ENCODE measurements at places on chromosomes 5 and 9.
A peak's percentile ranks its signal among the peaks of the same experiment; 100 is the strongest.

GRCh38 chr9:9173264-9173663 is 1373.7 kb upstream of the DMAC1 start:
- no peak for DNase-seq

- DNase-seq = no peak
Observed at GRCh38 chr9:82247318-82247717, 258.7 kb downstream of the SPATA31D1 start.

- DNase-seq = peak; percentile 80
Observed at GRCh38 chr9:133133681-133134387, 12.8 kb upstream of the RALGDS start.

DNA sequence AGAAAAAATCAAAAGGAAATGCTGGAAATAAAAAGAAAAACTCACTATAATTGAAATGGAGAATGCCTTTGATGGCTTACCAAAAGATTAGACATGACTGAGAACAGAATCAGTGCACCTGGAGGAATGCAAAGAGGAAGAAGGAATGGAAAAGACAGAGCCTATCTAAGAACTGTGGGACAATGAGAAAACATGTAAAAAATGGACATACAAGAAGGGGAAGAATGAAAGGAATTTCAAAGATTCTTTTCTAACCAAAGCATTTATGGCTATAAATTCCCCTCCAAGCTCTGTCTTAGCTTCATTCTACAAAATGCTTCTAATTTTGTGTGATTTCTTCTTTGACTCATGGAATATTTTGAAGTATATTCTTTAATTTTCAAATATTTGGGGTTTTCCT is 47.5 kb upstream of the CLK4 start:
- DNase-seq = peak; percentile 13

DNA sequence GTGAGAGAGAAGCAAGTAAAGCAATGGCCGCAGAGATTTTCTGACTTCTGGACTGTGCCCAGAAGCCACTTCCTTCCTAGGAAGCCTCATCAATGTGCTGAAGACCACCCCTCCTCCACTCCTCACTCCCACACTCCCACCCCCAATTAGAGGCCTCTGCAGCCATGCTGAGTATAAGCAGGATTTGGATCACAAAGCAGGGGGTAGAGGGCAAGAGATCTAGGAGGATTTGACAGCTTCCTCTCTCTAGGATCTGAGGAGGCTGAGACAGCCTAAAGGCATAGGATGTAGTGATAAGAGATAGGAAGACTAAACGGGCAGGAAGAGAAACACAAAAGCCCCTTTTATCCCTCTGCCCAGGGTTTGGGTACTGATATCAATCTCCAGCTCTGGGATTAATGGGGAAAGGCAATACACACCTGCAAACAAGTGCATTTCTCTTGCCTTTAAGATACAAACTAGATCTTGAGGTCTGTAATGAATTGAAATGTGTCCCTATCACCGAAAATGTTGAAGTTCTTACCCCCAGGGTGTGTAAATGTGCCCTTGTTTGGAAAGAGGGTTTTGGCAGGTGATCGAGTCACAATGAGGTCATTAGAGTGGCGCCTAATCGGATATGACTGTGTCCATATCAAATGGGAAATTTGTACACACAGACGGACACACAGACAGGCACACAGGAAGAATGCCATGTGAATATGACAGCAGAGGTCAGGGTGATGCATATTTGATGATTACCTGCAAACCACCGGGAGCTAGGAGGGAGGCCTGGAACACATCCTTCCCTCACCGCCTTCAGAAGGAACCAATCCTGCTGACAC is 28.5 kb downstream of the KCNV2 start:
- no peak for DNase-seq

GRCh38 chr9:18007621-18008020 is 428.8 kb downstream of the SH3GL2 start:
- no peak for DNase-seq

- DNase-seq = no peak
Observed at GRCh38 chr5:61587125-61587524, 255.1 kb downstream of the ZSWIM6 start.

DNA sequence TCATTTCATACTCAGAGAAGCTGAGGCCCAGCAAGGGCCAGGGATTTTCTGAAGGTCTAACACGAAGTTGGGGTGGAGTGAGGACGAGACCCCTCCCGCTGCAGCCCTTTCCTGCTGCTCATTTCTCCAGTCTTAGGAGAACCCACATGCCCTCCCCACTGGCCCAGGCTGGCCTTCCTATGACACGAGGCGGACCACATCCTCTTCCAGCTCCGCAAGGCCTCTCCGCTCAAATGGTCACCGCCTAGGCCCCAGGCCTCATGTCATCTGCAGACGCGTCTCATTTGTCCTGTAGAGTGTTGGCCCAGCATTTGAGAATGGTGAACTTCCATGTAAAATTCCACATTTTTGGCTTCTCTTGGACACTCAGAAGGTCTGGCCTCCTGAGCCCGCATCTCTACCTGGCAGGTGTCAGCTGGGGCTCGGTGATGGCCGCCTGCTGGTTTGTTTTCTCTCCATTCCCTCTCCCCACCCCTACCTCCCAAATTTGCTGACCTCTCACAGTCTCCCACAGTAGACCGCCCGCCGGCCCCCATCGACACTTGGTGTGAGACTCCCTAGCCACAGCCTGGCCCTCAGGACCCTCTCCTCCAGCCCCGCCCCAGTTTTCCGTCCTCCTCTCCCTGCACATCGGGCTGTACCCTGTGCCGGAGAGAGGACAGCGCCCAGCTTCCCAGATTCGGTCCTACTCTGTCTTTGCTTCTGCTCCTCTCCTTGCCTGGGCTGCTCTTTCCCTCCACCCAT is 51.7 kb downstream of the ERGIC1 start:
- DNase-seq = no peak

DNA sequence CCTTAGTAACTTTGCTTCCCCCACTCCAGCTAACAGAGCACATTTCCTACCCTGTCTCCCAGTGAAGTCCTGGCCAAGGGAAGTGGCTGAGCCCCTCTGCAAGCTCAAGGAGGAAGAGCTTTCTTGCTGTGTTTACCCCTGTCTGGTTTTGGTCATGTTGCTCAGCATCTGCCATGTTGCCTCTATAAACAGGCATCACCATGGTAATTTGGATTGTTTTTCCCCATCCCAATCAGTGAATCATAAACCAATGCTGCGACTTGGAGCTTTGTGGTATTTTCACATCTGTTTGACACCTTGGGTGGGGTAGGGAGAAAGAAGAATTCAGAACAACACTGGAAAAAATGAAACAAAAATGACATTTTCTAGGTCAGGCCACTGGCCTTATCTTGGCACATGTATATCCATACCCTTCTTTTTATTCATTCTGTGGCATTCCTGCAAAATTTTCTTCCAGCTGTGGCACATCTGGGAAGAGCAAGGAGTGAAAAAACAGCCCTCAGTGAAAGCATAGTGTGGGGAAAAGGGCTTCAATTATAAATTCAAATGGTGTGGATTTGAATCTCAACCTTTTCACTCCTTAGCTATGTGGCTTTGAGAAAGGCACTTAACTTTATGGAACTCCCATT is 42.5 kb downstream of the SLIT3 start:
- peak; percentile 87 for DNase-seq

- no peak for DNase-seq
Observed at GRCh38 chr9:78707080-78707479, 410.2 kb downstream of the PSAT1 start.

- DNase-seq = no peak
Observed at GRCh38 chr5:147466360-147466980, 43.4 kb downstream of the DPYSL3 start.

- peak; percentile 73 for DNase-seq
Observed at GRCh38 chr9:112112519-112112918, 62.6 kb downstream of the SUSD1 start.

DNA sequence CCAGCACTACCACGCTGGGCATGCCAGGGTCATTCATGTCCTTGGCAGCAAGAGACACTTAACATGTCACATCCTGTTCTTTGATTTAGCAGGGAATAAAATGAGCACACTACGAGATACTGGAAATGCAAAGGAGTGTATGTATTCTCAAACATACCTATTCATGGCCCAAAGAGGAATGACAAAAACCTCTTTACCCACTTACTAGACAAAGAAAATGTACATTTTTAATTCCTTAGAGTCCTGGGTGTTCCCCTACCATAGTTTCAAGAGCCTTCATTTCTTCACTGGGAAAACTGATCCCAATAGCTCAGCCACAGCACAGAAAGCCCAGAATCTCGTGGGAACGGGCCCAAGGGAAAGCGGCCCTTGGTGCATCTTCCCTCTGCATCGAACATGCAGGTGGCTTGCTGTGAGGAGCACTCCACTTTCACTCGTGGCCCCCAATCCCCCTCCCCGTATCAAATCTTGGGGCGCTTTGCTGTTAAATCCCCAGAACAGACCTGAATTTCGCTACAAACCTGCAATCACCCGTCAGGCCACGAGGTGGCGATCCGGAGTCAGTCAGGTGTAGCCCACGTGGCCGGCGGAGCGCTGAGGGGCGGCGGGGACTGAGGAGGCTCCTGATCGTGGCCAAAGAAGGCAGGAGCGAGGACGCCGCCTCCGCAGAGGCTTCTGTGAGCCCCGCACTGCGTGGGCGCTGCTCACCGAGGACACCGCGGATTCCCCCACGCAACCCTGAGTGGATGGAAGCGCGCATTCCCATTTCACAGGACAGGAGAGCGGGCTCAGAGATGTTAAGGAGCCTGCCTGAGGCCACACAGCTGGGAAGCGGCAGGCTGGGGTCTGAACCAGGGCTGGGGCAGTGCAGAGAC is 91.4 kb downstream of the LMX1B start:
- DNase-seq = no peak

DNA sequence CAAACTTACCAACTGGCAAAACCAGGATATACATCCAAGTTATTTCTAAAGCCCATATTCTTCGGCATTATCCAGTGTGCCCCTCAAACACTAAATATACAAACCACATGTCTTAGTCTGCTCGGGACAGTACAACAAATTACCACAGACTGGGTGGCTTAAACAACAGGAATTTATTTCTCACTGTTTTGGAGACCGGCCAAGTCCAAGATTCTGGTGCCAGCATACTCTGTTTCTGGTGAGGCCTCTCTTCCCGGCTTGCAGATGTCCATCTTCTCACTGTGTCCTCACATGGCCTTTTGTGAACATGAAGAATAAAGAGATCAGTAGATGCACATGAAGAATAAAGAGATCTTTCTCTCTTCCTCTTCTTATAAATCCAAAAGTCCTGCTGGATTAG is 12.9 kb upstream of the SLCO6A1 start:
- no peak for DNase-seq

- DNase-seq = no peak
Observed at GRCh38 chr5:133334796-133335639, 277.3 kb downstream of the FSTL4 start.

DNA sequence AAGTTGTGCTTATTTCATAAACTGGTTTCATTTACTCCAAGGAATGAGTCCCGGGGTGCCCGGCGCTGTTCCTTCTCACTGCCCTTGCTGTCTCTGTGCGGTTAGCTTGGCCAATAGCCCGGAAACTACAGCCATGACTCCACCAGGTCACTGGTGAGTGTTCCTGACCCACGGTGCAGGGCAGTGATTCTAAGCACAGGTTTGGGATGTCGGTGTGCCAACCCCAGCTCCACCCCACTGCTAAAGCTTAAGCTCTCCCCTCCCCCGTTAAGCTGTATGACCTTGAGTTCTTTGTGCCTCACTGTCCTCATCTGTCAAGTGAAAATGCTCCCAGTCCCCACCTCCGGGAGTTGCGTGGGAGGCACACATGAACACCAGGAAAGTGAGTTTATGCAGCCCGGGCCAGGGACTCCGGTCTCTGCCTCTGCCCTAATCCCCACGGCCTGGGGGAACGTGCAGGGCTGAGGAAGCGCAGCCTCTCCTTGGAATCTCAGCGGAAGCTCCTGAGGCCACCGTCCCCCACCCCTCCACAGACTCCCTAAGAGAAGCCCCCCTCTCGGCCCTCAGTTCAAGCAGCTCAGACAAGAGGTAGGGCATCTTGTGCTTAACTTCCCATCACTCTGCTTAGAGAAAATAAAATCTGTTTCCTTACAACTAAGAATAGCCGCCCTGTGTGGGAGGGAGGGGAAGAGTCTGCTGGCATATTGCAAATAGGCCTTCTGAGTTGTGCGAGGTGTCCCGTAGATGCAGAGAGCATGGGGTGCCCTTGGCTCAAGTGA is 92.0 kb upstream of the RAI14 start:
- no peak for DNase-seq

GRCh38 chr9:120446671-120447070 is 133.3 kb downstream of the CDK5RAP2 start:
- DNase-seq = no peak

- no peak for DNase-seq
Observed at GRCh38 chr5:35852084-35852734, 4.5 kb upstream of the IL7R start.

DNA sequence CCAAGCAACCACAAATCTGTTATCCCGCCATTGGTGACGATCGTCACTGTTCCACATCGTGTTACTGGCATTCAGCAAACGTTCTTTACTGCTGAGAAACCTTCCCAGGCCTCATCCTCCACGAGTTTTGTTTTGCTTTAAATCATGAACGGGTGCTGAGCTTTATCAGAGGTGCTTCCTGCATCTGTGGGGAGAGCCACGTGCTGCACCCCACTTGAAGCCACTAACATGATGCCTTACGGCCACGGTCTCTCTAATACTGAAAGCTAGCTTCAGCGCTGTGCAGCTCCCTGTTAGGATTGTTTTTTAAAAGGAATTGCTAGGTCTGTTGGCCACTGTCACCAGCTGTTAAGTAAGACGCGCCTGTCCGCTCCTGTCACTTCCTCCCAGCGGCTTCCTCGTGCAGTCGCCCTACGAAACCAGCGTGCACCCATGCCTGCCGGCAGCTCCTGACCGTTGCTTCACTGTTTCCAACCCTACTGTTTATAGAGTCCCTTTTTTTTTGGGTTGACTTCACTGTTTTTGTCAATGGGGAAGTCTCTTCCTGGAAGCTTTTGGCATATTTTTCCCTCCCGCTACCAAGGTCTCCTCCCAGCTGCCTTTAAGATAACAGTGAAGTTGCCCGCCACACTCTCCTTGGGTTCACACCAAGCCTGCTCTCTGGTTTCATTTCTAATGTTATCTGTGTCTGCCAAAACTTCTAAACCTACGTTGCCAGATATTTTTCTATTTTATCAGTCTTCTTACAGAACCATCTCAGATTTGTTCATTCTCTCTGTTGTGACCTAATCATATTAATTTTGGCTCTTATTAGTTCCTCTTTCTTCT is 20.3 kb downstream of the LPCAT1 start:
- DNase-seq = no peak

DNA sequence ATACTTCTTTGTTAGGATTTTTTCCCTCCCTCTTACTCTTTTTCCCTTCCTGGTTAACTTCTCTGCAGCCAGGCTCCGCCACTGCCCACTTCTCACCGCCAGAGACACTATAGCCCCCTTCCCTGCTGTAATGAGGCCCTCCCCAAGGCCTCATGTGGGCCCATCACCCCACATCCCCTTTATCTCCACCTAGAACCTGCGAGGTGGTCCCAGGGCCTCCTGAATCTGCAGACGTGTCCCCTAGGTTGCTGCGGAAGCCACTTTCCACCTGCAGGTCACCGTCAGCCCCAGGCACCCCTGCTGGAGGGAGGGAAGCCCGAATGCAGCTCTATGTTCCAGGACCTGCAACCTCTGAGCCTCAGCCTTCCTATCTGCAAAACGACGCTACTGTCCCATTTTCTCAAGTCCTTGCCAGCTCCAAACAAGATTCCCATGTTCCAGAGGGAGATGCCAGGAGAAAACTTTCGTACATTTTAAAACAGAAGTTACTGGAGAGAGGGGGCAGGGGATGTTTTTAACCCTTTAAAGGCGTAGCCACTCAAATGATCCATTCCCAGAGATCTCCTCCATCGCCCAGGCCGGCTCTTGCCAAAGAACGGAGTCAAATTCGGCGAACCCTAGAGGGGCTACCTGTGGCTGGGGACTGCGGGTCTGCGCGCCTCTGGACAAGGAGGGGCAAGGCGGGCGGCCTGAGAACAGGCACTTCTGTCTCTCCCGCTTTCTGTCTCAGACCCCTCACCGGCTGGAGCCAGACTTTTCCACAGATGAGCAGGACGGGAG is 929 bp downstream of the SH3PXD2B start:
- no peak for DNase-seq

GRCh38 chr5:40446910-40447309 is 232.8 kb upstream of the PTGER4 start:
- DNase-seq = peak; percentile 32
